ENCODE measurements at places on chromosomes 5 and 9.

DNA sequence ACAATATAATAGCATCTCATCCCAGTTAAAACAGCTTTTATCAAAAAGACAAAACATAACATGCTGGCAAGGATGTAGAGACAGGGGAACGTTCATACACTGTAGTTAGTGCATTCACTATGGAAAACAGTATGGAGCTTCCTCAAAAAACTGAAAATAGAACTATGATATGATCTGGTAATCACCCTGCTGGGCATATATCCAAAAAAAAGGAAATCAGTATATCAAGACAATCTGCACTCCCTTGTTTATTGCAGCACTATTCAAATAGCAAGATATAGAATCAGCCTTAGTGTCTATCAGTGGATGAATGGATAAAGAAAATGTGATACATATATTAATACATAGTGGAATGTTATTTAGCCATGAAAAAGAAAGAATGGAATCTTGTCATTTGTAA lies 88.5 kb downstream of the PBX3 start:
- DNase-seq = no peak

GRCh38 chr9:97987487-97987886 lies 4.3 kb downstream of the ANP32B start:
- DNase-seq = no peak

DNA sequence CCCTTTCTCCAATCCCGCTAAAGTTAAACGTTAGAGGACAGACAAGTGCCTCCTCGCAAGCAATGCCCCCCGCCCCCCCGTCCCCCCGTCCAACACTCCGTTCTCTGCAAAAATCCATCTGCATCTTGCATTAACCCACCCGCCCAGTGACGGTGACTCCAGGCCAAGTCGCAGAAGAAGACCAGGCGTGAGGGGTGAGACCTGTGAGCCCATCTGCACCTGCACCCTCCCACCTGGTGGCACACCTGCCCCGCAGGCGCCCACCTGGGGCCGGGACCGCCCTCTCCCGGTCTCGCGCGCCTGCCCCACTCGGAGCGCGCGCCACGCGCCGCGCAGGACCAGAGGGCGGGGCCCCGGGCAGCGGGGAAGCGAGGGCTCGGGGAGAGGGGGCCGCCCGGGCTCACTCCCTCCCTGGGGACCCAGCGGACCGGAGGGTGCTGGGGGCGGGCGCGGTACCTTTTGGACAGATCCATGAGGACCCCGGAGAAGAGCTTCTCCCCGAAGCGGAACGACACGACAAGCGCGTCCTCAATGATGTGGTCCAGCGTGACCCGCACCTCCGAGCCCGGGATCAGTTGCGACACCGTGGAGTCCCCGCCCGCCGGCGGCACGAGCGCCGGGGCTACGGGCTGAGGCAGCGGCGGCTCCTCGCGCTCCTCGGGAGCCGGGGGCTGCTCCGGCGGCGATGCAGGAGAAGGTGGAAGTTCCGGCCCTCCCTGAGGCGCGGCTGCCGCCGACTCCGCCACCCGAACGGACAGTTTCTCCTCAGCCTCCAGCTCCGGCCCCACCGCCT lies 705 bp downstream of the PWWP2A start:
- peak; percentile 34 for DNase-seq

DNA sequence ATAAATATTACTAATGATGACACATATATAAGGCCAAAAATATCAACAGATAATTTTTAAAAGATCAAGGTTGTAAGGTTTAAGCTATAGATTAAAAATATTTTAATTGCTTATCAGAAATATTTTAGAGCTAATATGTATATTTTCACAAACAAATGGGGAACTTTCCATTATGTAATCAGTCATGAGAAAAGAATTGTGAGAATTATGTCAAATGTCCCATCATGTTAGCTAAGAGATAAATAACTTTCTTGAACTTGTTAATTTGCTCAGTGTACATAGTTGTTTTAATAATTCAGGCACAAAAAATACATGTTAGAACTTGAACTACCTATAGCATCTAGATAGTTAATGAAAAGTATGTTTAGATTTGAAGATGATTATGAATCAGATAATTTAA lies 67.7 kb downstream of the SYK start:
- no peak for DNase-seq

GRCh38 chr5:133930061-133930812 lies 38.2 kb downstream of the C5orf15 start:
- peak; percentile 66 for DNase-seq

- DNase-seq = no peak
Observed at GRCh38 chr5:136631186-136631585, 265.8 kb upstream of the TRPC7 start.

- no peak for DNase-seq
Observed at GRCh38 chr5:109739741-109740728, 50.3 kb downstream of the MAN2A1 start.

DNA sequence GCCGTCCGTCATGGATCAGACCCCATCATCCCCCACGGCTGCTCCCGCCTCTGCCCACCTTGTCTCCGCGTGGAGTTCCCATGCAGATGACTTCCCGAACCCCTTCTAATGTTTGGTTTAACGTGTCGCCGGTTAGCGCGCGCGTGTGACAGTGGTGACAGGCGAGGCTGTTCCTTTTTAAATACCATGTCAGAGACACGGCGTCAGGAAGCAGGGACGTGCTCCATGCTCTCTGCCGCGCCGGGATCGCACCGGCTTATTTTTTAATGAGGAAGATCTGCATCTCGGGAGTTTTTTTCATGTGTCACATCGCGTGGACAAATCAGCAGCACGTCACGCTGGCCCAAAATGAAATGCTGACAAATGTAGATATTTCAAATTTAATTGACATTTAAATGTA lies 35.9 kb downstream of the CRB2 start:
- DNase-seq = no peak
